ENCODE measurements at places on chromosomes 12 and 14. TPM values are rescaled to one million over a fixed set of nuclear protein-coding genes. Genes with fewer than 3 reads are reported as not detected.

Gene NOVA1
- not detected for total RNA-seq

Gene HOXC5
- total RNA-seq = not detected

Gene AEBP2
- total RNA-seq = 48.8 TPM

Gene PRIMA1
- total RNA-seq = not detected

Gene PZP
- not detected for total RNA-seq

Gene REM2
- total RNA-seq = 1.2 TPM

Gene EMP1
- total RNA-seq = 90.4 TPM

Gene POTEM
- not detected for total RNA-seq

- no peaks in the 10 kb centered on the region for H3K36me3 ChIP-seq
- H3K27me3 ChIP-seq = no peaks in the 10 kb centered on the region
- no peak for DNase-seq
- H3K4me3 ChIP-seq = no peak overlapping the region
- H3K27ac ChIP-seq = no peak overlapping the region
- no peaks in the 10 kb centered on the region for H3K4me1 ChIP-seq
Observed at GRCh38 chr12:78721906-78722305, 142.7 kb upstream of the SYT1 start.

DNA sequence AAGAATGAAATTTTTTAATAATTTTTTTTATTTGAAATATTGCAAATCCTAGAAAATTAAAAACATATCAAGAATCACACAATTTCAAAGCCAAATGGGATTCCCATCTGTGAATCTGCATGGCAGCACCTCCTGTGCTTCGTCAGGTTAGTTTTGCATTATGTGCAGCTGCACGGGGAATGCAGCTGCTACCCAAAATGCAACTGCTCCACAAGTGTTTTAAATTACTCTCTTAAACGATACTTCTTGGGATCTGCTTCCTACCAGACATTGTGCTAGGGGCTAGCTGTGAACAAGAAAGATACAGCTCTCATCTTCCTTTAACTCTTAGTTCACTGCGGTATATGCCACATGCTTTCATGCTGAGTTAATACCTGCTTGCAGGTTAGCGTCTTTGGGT lies 154.2 kb downstream of the CRADD start:
- H3K36me3 ChIP-seq = no peaks in the 10 kb centered on the region
- H3K4me1 ChIP-seq = no peaks in the 10 kb centered on the region
- no peak overlapping the region for H3K4me3 ChIP-seq
- no peak overlapping the region for H3K27ac ChIP-seq
- DNase-seq = no peak

DNA sequence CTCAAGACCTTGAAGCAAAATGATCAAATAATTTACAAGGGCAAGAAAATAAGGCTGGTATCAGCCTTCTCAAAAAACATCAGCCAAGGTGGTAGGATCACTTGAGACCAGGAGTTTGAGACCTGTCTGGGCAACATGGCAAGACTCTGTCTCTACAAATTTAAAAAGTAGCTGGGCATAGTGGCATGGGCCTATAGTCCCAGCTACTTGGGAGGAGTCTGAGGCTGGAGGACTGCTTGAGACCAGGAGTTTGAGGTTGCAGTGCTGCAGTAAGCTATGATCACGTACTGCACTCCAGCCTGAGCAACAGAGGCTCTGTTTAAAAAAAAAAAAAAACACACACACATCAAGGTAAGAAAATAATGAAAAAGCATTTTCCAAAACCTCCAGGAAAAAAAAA lies 22.1 kb downstream of the SEC23A start:
- no peak overlapping the region for H3K4me3 ChIP-seq
- H3K27ac ChIP-seq = no peak overlapping the region
- H3K36me3 ChIP-seq = peaks cover 54% of the 10 kb centered on the region
- no peaks in the 10 kb centered on the region for H3K27me3 ChIP-seq
- H3K4me1 ChIP-seq = no peaks in the 10 kb centered on the region

- no peak for DNase-seq
- H3K27me3 ChIP-seq = peaks cover 9% of the 10 kb centered on the region
- H3K4me3 ChIP-seq = no peak overlapping the region
- H3K27ac ChIP-seq = no peak overlapping the region
Observed at GRCh38 chr12:103556890-103557627, 30.0 kb upstream of the STAB2 start.

- no peaks in the 10 kb centered on the region for H3K36me3 ChIP-seq
- H3K4me3 ChIP-seq = no peak overlapping the region
- H3K27me3 ChIP-seq = no peaks in the 10 kb centered on the region
- H3K27ac ChIP-seq = no peak overlapping the region
- H3K4me1 ChIP-seq = peaks cover 3% of the 10 kb centered on the region
Observed at GRCh38 chr12:68912916-68913315, 20.1 kb downstream of the CPM start.

GRCh38 chr14:29097476-29097875 lies 330.9 kb downstream of the FOXG1 start:
- no peak overlapping the region for H3K4me3 ChIP-seq
- H3K4me1 ChIP-seq = no peaks in the 10 kb centered on the region
- H3K36me3 ChIP-seq = no peaks in the 10 kb centered on the region

DNA sequence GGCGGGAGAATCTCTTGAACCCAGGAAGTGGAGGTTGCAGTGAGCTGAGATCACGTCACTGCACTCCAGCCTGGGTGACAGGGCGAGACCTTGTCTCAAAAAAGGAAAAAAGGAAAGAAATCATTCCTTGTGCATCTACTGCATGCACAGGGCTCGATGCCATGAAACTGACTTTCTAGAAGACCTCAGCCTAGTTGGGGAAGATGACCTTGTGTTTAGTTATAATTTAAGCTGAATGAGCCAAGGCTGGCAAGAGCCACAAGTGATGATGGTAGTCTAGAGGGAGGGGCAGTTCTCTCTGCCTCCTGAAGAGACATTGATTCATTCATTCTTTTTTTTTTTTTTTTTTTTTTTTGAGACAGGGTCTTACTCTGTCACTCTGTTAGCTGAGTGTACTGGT lies 24.2 kb downstream of the ACACB start:
- DNase-seq = no peak
- H3K36me3 ChIP-seq = no peaks in the 10 kb centered on the region
- no peak overlapping the region for H3K4me3 ChIP-seq

DNA sequence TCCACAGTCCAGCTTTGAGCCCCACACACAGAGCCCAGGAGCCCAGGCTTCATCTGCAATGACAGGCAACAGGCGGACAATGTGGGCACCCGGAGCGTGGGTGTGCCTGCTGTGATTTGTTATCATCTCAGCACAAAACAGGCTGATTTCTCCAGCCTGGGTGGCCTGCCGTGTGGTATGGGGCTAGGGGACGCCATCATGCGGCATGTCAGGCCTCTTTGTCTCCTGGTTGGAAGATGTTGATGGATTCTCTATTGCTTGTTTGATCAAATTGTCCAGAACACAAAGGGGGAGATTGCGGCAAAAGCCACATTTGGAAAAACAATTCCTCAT lies 147.1 kb downstream of the KIF26A start:
- H3K27ac ChIP-seq = no peak overlapping the region
- H3K27me3 ChIP-seq = no peaks in the 10 kb centered on the region
- H3K4me1 ChIP-seq = no peaks in the 10 kb centered on the region
- H3K36me3 ChIP-seq = peaks cover 5% of the 10 kb centered on the region
- DNase-seq = no peak
- no peak overlapping the region for H3K4me3 ChIP-seq

GRCh38 chr14:50775357-50775756 lies 55.6 kb downstream of the NIN start:
- H3K27me3 ChIP-seq = no peaks in the 10 kb centered on the region
- H3K4me1 ChIP-seq = peaks cover 20% of the 10 kb centered on the region
- DNase-seq = no peak
- no peak overlapping the region for H3K27ac ChIP-seq
- H3K4me3 ChIP-seq = no peak overlapping the region
- H3K36me3 ChIP-seq = peaks cover 44% of the 10 kb centered on the region

DNA sequence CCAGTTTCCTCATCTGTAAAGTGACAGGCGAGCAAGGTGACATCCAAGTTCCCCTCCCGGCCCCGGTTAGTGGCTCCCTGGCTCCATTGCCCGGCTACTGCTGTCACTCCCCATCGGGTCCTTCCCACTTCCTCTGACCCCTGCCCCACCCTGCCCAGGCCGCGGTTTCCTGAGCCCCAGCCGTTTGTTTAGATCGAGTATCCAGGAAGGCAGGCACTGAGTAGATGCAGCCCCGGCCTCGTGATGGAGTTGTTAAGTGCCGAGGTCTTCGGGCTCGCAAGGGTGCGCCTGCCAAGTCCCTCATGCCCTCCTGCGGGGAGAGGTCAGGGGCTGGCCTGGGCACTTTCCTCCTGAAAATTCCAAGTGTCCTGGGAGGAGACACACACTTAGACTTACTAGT lies 55.4 kb downstream of the TEAD4 start:
- no peak for DNase-seq
- no peak overlapping the region for H3K4me3 ChIP-seq
- H3K36me3 ChIP-seq = no peaks in the 10 kb centered on the region
- peaks cover 7% of the 10 kb centered on the region for H3K4me1 ChIP-seq
- H3K27me3 ChIP-seq = no peaks in the 10 kb centered on the region

DNA sequence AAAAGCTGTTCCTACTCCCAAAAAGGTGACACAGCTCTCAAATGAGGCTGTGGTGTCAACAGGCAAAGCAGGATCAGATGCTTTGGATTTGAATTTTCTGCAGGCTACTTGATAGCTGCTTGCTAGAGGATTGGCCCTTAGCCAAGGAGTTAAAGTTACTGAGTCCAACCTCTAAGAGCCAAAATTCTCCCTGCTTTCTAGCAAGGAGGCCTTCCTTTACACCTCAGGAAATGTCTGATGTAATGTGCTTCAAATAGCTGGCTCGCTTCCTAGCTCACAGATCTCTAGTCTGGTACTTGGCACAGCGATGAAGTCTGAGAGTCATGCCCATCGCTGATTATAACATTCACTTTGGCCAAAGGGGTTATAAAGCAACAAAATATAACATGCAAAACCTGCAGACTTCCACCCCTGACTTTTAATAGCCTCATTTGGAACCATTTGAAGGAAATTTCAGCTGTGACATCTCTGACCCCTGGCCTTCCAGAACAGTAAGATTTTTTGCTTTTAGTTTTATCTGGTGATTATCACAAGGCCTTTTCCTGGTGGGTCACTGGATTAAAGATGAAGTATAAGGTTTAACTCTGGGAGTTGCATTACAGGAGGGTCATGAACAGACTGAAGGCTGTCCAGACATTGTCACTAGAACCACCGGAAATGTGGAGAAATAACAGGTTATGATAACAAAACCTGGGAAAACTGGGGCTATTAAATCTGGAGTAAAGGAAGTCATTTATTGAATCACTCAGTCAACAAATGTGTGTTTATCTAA lies 189.7 kb downstream of the EPS8 start:
- H3K36me3 ChIP-seq = no peaks in the 10 kb centered on the region
- no peak for DNase-seq
- no peaks in the 10 kb centered on the region for H3K4me1 ChIP-seq
- no peak overlapping the region for H3K27ac ChIP-seq
- H3K4me3 ChIP-seq = no peak overlapping the region

DNA sequence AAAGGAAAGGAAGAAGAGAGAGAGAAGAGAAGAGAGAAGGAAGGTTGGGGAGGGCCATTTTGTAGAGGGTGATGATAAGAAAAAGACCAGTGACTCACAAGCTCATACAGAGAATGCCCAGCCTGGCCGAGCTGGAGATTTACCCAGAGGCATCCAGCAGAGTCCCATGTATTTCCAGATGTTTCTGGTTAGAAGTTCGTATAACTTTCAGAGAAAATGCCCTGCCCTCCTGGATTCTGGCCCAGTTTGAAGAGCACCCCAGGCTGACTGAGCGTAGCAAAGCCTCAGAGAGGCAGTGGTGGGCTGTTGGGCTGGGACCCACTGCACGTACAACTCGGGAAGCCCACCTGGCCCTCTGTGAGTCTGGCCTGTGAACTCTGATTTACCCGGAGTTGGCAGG lies 221.8 kb downstream of the SLC41A2 start:
- peak overlapping the region; percentile 27 for H3K27ac ChIP-seq
- H3K27me3 ChIP-seq = no peaks in the 10 kb centered on the region
- no peak for DNase-seq
- H3K36me3 ChIP-seq = peaks cover 13% of the 10 kb centered on the region

- H3K4me1 ChIP-seq = peaks cover under 1% of the 10 kb centered on the region
- no peak overlapping the region for H3K4me3 ChIP-seq
- no peak for DNase-seq
Observed at GRCh38 chr14:33449268-33449667, 501.6 kb downstream of the EGLN3 start.

- H3K4me1 ChIP-seq = no peaks in the 10 kb centered on the region
- DNase-seq = no peak
- no peak overlapping the region for H3K27ac ChIP-seq
- no peaks in the 10 kb centered on the region for H3K36me3 ChIP-seq
- no peaks in the 10 kb centered on the region for H3K27me3 ChIP-seq
- no peak overlapping the region for H3K4me3 ChIP-seq
Observed at GRCh38 chr14:68548194-68549076, 244.4 kb downstream of the ZFP36L1 start.

DNA sequence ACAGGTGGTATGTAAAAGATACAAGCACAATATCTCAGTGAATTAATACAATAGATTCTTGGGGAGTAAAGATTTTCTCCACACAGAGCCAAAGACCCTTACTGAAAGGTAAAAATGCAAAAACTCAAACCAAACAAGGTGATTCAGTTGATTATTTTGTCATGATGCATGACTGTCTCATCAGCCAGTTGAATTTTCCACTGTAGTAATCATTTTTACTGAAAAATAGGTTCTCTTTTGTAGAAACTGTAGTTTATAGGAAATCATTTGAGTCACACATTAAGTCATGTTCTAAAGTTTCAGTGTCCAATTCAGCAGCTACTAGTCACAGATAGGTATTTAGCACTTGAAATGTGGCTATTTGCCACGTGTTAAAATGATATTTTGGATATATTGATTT lies 53.6 kb downstream of the PPFIA2 start:
- no peak for DNase-seq
- no peaks in the 10 kb centered on the region for H3K27me3 ChIP-seq
- no peak overlapping the region for H3K27ac ChIP-seq
- H3K4me1 ChIP-seq = no peaks in the 10 kb centered on the region

- H3K4me3 ChIP-seq = peak overlapping the region; percentile 94
- peaks cover 84% of the 10 kb centered on the region for H3K36me3 ChIP-seq
- peaks cover 65% of the 10 kb centered on the region for H3K4me1 ChIP-seq
- DNase-seq = no peak
- H3K27me3 ChIP-seq = no peaks in the 10 kb centered on the region
Observed at GRCh38 chr12:56722832-56723231, 2.3 kb downstream of the NACA start.

GRCh38 chr12:6547987-6548386 lies 7.9 kb downstream of the IFFO1 start:
- H3K27ac ChIP-seq = no peak overlapping the region
- peaks cover 16% of the 10 kb centered on the region for H3K4me1 ChIP-seq
- peaks cover 45% of the 10 kb centered on the region for H3K36me3 ChIP-seq
- no peak for DNase-seq
- no peak overlapping the region for H3K4me3 ChIP-seq

GRCh38 chr12:57266681-57267080 lies 15.7 kb upstream of the STAC3 start:
- peaks cover 27% of the 10 kb centered on the region for H3K36me3 ChIP-seq
- H3K27me3 ChIP-seq = no peaks in the 10 kb centered on the region
- DNase-seq = no peak
- peaks cover 4% of the 10 kb centered on the region for H3K4me1 ChIP-seq
- no peak overlapping the region for H3K27ac ChIP-seq

GRCh38 chr14:95609398-95609990 lies 74.6 kb downstream of the GLRX5 start:
- no peak for DNase-seq
- no peaks in the 10 kb centered on the region for H3K4me1 ChIP-seq
- H3K27me3 ChIP-seq = peaks cover 27% of the 10 kb centered on the region

- no peaks in the 10 kb centered on the region for H3K27me3 ChIP-seq
- no peak for DNase-seq
- no peaks in the 10 kb centered on the region for H3K36me3 ChIP-seq
- no peak overlapping the region for H3K4me3 ChIP-seq
- no peak overlapping the region for H3K27ac ChIP-seq
Observed at GRCh38 chr14:38357557-38357956, 101.7 kb upstream of the CLEC14A start.

GRCh38 chr14:104542871-104543830 lies 36.4 kb upstream of the C14orf180 start:
- DNase-seq = no peak
- no peak overlapping the region for H3K27ac ChIP-seq
- peaks cover 9% of the 10 kb centered on the region for H3K27me3 ChIP-seq
- no peak overlapping the region for H3K4me3 ChIP-seq
- H3K4me1 ChIP-seq = no peaks in the 10 kb centered on the region
